HCT116 (cell line): ENCODE measurements at places on chromosomes 11 and 22.

DNA sequence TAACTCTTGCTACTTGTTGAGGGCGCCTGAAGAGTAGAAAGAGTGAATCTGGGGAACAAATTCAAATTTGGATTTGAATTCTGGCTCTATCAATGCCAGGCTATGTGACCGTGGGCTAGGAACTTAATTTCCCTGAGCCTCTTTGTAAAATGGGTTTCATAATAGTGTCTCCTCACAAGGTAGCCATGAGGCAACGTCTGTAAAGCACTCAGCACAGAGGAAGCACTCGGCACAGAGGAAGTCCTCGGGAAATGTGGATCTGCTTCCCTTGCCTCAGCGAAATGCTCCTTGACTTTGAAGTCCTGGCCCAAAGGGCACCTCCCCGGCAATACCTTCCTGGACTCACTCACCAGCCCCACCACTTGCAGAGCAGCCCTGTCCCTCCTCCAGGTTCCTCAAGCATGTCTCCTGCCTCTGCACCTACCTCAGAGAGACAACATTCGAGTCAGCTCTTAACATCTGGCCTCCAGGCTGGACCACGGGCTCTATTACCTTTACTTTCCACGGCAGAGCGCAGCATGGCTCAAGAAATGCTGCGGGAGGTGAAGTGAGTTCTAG lies 17.7 kb downstream of the CD6 start:
- no peak for DNase-seq

- no peak for DNase-seq
Measured at GRCh38 chr11:87358461-87358860, 320.7 kb downstream of the TMEM135 start.

DNA sequence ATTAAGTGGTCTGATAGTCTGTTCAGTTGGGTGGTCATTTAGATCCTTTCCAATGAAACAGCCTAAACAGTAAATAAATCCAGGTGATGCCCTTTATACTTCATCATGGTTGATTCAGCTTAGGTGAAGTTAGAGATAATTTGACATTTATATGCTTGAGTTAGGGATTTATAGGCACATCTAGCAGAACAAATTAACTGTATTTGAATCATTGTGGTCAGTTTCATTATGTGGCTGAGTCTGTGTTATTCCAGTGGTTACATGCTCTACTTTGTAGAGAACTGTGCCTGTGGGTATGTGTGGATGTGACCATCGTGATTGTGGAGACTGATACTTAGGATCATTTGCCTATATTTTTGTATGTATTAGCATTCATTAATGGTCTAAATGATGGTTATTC lies 194.6 kb downstream of the DDX10 start:
- DNase-seq = no peak

- DNase-seq = no peak
Measured at GRCh38 chr22:40081662-40082061, 86.9 kb downstream of the FAM83F start.

DNA sequence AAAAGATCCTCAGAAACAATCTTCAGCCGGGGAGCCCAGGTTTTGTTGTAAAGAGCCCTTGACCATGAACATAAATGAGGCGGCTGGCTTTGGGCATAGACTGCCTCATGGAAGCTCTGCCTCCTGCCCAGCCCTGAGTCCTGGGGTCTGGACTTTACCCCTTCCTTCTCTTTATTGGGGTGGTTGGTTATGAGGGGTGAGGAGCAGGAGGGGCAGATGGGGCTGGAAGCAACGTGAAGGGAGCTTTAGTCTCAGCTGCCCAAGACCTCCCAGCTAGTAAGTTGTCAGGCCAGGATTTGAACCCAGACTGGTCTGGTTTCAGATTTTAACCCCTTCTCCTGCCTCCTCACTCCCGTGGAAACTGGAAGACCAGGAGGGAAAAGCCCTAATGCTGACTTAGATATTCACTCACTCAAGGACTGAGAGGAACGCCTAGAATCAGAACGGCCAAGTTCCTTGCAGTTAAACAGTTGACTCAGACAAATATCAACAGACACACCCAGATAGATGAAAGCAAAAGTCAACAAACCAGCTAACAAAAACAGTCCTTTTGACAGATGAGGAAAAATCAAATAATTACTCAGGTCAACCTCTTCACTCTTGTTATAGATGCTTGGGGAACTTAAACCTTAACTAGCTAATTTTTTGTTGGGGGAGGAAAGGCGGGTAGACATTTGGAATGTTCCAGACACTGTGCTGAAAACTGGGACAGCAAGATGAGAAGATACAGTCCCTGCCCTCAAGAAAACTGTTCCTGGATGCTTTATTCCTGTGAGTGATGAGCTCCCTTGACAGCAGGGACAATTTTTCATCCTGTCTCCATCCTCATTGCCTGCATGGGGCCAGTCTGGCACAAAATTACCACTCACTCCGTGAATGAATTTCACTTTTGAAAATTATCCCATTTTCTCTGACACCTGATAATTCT lies 20.8 kb upstream of the ARRB1 start:
- DNase-seq = no peak

DNA sequence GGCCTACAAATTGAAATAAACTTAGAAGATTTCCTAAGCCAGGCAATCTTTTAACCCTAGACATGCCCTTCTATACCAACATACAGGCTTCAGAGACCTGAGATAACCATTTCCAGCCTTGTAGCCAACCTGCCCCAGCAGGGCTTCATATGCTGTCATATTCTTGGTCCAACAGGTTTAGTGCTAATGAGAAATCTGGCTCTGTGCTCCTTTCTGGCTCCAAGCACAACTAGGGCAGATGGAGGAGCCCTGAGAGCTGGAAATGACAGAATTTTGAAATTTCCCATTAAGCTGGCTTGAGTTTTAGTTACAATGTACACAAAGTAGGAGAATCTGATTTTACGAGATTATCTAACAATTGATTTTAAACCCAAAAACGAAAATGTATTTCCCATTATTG lies 323.0 kb upstream of the CCDC90B start:
- DNase-seq = no peak

DNA sequence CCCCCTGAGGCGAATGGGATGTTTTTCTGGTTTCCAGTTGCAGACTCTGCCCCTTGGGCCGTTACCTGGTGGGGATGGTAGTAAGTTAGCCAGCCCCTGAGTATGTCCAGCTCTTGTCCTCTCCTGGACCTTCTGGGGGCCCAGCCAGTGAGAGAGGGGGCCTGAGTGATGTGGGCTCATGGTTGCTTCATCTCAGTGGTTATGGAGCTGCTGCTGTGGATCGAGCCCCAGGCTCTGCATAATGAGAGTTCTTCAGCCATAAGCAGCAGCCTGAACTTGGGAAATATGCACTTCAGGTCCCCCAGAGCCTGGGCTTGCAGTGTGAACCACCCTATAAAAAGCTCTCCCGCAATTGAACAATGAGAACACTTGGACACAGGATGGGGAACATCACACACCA lies 5.9 kb downstream of the TMPRSS13 start:
- no peak for DNase-seq

DNA sequence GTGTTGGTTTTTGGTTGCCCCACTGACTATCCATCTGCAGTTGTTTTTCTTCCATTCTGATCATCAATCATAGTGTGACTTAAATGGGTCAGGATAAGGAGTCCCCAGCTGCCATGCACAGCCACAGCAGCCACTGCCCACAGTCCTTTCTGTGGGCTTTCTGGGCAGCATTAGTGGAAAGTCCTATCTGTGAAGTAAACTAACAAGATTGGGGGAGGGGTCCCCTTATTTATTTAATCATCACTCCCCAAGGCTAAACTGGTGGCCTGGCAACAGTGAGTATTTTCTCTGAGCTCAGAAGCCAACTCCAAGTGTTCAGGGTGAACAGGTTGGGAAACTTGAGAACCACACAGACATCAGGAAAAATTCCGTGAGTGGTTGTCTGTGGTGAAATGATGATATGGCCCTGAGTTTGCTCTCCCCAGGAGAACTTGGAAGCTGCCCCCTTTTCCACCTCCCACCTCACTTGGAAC lies 145.0 kb downstream of the CCDC34 start:
- DNase-seq = no peak

- no peak for DNase-seq
Measured at GRCh38 chr11:57646799-57647303, 2.9 kb downstream of the YPEL4 start.

- no peak for DNase-seq
Measured at GRCh38 chr11:21492931-21493330, 700.0 kb upstream of the ANO5 start.

DNA sequence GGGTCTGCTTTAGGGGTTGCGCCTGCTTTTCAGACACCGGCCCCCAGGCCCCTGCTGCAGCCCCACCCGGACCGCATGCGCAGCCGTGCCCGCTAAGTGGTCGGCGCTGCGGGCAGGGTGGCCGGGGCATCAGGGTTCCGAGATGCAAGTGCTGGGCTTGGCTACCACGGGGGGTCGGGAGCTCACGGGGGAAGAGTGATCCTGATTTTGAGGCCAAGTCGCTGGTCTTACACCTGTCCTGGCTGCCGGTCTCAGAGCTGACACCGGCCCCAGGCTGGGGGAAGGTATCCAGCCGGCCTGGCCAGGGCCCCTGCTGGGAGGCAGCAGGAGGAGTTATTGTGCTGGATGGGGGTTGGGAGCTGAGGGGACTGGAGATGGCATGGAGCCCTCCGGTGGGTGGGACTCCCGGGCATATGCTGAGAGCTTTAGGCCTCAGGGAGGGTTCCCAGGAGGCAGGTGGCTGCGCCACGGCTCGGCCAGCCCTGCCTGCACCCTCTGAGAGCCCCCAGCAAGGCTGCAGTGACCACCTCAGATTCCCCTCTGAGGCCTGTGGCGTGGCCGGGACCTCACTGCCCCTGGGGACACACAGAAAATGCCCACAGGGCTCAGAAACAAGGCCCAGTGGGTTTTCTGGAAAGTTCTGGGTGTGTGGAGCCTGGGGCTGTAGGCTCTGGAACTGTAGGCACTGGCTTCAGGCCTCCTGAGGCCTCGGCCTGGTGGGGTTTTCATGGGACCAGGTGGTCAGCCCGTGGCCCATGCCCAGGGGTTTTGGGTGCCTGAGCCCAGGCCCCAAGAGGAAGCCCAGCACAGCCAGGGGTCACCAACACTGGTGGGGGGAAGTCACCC lies 4.4 kb upstream of the MUC5AC start:
- DNase-seq = no peak

- no peak for DNase-seq
Measured at GRCh38 chr22:46598737-46599424, 21.3 kb upstream of the GRAMD4 start.

GRCh38 chr11:111351374-111352055 lies 27.6 kb downstream of the POU2AF1 start:
- DNase-seq = no peak

GRCh38 chr11:12552692-12553091 lies 121.5 kb upstream of the TEAD1 start:
- no peak for DNase-seq

DNA sequence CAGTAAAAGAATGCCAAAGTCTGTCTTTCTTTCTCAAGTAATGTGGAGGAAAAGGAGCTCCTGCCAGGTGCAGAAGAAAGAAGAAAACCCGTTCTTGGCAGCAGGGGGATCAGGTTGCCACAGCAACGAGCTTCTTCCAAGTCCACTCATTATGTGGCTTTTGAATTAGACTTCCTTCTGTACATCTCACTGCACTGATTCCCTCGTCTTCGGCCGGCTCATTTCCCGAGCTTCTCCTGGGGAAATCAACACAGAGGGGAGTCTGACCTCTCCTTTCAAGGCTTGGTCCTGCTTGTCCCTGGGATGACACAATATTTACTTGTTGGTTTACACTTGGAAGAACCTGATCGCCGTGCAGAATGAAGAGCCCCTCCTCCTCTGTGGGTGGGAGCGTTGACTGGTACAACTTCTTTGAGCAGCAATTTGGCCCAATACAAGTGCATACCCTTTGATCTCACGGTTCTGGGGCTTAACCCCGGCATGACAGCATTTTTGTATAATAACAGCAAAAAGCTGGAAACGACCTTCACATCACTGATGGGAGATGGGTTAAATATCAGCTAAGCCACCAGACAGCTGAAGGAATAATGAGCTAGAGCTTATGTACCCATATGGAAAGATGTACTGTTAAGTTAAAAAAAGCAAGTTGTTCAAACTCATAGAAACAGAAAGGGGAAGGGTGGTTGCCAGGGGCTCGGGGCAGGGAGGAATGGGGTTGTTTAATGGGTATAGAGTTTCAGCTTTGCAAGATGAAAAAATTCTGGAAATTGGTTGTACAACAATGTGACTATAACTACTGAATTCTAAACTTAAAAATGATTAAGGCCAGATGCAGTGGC lies 35.4 kb downstream of the MCHR1 start:
- no peak for DNase-seq

GRCh38 chr11:1276041-1276790 lies 33.2 kb downstream of the TOLLIP start:
- no peak for DNase-seq

DNA sequence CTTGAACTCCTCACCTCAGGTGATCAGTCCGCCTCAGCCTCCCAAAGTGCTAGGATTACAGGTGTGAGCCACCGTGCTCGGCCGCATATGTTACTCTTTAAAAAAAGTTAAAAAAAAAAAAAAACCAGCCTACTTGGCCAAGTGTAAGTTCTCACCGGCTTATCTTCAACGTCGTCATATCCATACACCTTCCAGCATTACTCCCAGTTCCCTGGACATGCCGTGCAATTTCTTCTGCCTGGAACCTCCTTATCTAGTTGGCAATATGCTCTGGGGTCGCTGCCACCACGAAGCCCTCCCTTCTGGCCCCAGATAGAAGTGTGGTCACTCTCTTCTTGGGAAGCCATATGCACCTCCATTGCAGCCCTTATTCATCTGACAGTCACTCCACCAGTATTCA lies 36.3 kb upstream of the CBX7 start:
- DNase-seq = no peak

DNA sequence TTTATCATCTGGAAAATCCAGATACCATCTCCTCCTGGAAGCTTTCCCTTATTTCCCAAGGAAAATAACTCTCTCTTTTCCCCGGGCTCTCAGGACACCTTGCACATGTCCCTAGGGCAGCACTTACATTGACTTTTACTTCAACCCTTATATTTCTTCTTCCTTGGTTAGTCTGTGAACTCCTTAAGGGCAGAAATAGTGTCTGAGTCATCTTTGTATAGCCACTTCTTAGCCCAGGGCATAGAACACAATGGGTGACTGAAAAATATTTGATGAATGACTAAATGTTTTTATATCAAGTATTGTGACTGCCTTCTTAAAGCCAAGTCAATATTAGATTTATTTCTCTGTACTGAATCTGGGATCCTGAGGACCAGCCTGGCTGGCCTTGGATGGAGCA lies 45.4 kb upstream of the MYOD1 start:
- DNase-seq = no peak

- DNase-seq = no peak
Measured at GRCh38 chr22:37239336-37240239, 4.5 kb downstream of the RAC2 start.
